ENCODE measurements at places on chromosomes 1 and 21. TPM values are rescaled to one million over a fixed set of nuclear protein-coding genes. Genes with fewer than 3 reads are reported as not detected.

Gene APCS
- total RNA-seq, result not detected

GRCh38 chr1:232468249-232468648 is 161.7 kb downstream of the SIPA1L2 start:
- DNase-seq, result no peak

- no peak for DNase-seq
These were observed 15.6 kb upstream of the PLEKHG5 start for GRCh38 chr1:6507037-6507428.

- DNase-seq, result peak; percentile 42
These were observed 36.3 kb upstream of the S1PR1 start for GRCh38 chr1:101200513-101200912.

- peak; percentile 71 for DNase-seq
These were observed 21.3 kb downstream of the CCDC30 start for GRCh38 chr1:42484382-42484781.

GRCh38 chr1:227317523-227318015 is 723 bp downstream of the CDC42BPA start:
- peak; percentile 92 for DNase-seq

DNA sequence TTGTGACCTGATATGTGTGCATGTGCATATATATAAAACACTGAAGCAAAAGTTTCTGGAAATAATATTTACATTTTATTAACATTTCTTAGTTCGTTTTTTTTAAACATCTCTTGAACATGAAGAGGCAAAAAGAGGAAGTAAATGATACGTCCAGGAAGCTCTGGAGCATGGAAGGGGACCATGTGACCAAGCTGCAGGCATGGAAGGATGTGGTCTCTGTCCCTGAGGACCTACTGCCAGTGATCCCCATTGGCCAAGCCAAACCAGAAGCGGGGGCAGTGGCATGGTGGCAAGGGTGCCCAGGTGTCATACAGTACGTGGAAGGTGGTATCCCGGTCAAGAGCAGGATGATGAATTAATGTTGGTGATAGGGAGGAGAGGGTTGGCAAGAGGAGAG is 268.3 kb upstream of the PROX1 start:
- no peak for DNase-seq

DNA sequence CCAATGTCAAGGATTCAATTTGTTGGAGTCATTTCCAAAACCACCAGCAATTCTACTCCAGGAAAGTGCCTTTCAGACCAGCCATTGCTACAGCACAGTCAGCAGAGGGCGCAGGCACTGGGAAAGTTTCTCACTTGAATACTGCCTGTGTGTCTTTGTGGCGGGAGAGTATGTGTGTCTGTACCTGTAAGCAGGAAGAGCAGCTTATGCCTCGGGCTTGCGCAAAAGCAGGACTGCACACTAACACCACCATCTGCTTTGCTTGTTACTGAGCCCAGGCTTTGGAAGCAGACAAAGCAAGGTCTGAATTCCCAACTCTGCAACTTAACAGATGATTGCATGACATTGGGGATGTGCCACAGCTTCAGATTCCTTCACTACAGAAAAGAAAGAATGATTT is 7.0 kb upstream of the CTSE start:
- DNase-seq, result peak; percentile 82

GRCh38 chr1:160626509-160627342 is 20.1 kb downstream of the SLAMF1 start:
- no peak for DNase-seq

Gene S100A3
- total RNA-seq, result 7.6 TPM

DNA sequence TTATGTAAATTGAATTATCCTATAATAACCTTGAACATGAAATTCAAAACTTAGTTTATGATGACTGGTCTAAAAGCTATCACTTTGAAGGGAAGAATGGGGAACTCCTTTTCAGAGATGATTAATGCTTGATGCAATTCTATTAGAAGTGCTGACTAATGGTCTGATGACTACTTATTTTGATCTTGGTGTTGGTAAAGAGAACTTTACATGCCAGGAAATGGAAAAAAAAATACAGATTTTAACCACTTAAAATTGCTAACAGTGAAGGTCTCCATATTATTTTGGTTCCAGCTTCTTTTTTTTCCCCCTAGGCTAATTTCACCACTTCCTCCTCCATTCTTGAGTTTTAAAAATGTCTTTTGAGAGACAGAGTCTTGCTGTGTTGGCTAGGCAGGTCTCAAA is 22.9 kb downstream of the S1PR1 start:
- DNase-seq, result peak; percentile 61

Gene CFAP141
- total RNA-seq, result not detected

DNA sequence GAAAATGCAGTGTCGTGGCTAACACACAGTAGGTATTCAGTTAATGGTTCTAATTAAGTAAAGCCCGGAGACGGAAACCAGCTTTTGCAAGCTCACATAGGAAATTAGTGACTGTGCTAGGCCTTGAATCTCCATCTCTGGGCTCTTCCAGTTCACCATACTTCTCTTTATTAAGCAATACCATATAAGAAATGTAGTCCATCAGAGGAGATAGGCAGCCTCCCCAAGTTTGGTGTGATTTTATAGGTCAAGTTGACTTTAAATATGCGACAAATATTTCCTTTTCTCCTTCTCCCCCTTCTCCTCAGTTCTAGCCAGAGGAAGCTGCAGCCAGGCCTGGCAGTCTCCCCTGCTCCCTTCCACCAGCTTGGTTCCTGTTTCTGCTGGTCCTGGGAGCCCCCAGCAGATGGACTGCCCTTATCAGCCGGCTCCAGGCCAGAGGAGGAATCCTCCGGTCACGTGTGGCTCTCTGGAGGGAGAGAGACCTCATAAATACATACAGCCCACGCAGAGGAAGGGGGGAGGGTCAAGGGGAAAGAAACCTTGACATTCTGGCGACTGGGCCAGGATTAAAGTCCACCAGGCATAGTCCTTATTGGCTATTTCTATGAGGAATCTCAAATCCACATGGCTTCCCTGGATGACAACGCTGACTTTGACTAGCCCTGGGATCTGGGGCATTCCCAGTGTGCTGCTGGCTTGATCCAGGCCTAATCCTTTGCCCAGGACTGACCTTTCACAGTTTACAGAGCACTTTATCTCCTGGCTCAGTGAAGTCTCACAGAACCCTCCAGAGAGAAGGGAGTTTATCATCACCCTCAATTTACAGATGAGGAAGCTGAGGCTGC is 115.1 kb upstream of the JUN start:
- DNase-seq, result peak; percentile 74

DNA sequence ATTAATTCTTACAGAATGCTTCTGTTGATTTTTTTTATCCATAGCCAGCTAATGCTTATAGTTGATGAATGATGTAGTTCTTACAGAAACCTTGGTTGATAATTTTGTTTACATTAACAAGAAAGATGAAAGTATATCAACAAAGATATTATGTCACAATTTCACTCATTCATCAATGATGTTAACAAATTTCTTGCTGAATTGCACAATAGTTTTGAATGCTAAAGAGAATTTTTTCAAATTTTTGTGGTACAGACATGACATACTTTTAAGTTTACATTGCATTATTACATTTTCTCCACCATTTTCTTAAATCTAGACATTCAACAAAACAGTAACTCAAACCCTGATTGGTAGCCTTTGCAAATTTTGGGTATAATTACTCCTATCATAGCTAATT is 236.3 kb downstream of the FOXD2 start:
- no peak for DNase-seq

GRCh38 chr1:219244864-219245263 is 71.2 kb downstream of the LYPLAL1 start:
- DNase-seq, result no peak

- DNase-seq, result peak; percentile 74
These were observed 14.4 kb downstream of the SHISA4 start for GRCh38 chr1:201903135-201903534.

Gene TRAF3IP3
- not detected for total RNA-seq

Gene CELA2B
- total RNA-seq, result not detected

Gene C1QB
- 0.72 TPM for total RNA-seq

DNA sequence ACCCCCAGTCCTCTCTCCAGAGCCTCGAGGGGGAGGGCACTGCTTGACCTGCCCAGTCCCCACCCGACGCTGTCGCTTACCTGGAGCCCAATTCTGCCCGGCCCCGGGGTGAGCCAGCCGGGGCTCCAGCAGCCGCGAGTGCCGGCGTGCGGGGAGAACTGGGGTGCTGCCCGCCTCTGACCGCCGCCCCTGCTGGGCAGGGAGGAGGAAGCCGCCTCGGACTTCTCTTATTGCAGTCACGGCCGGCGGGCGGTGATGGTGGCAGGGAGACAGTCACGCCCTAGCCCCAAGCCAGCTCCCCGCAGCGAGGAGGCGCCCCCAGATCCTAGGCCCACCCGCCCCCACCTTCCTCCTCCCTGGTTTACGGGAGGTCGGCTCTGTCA is at the start of gene FGR:
FGR (minus strand) TSS at position 201 of the 383 bp plus-strand sequence. CDS start 11,269 bp downstream, outside the sequence.
- peak; percentile 42 for DNase-seq

- DNase-seq, result no peak
These were observed 10.0 kb upstream of the RPE65 start for GRCh38 chr1:68459796-68460195.

DNA sequence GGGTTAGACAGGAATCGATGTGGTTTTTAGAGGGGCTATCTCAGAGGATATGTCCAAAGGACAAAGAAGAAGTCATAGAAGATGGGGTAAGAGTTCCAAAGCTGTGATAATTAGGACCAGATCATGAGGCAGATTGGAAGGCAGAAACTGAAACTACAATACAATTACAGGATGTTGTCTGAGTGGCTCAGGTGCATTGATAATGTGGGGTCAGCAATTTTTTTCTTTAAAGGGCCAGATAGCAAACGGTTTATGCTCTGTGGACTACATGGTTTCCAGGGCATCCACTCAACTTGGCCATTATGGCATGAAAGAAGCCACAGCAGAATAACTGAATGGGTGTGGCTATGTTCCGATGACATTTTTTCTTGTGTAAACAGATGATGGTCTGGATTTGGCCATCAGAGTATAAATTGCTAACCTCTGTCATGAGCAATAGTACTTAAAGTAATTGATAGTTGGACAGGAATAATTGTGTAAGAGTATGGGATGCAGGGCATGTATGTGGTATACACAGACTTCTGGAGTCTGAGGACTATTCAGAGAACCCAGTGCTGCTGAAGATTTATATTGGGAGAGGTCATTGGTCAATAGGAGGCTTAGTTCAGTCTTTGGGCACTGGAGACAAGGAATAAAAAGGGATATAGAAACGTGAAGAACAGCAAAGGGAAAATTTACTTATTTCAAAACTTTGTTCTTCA is 198.4 kb upstream of the ADGRL4 start:
- DNase-seq, result no peak

DNA sequence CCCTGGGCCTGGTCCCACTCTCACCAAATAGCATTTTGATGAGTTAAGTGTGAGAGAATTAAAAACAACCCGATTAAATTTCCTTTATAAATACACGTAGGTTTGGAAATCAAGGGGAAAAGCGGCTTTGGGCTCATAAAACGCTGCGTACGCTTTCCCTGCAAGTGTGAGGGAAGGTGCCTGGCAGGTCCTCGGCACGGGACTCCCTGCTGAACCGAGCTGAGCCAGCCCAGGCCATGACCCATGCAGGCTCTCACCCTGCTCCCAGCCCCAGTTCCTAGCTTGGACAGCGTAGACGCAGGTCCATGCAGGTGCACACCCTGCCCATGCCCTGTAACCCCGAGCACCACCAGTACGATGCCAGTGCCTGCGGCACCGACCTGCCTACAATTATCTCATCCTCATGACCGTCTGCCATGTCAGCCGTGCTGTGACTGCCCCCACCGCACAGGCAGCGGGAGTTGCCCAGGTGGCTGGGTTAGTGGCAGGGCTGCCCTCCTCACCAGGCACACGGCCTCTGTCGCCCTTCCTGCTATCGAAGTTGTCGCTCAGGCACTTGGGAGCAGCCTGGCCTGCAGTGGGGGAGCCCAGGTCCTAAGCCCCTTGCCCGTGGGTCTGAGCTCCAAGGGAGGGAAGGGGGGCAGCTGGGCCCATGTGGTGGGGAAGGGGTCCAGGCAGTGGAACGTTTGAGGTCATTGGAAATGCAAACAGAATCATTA is 41.0 kb upstream of the ACTRT2 start:
- DNase-seq, result peak; percentile 68

Gene S100A5
- total RNA-seq, result not detected

Gene TDRD5
- not detected for total RNA-seq

DNA sequence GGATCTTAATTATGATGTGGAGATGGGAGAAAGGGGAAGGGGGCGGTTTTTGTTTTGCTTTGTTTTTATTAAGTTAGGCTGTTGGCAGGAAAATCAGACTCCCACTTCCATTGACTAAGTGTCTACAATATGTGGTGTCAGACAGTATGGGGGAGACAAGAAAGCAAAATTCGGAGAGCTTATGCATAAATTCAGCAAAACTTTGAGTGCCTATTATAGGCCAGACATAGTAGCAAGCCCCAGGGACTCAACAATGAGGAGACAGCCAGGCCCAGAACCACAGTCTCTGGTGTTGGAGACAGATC is 835 bp upstream of the TSPAN2 start:
- peak; percentile 90 for DNase-seq

DNA sequence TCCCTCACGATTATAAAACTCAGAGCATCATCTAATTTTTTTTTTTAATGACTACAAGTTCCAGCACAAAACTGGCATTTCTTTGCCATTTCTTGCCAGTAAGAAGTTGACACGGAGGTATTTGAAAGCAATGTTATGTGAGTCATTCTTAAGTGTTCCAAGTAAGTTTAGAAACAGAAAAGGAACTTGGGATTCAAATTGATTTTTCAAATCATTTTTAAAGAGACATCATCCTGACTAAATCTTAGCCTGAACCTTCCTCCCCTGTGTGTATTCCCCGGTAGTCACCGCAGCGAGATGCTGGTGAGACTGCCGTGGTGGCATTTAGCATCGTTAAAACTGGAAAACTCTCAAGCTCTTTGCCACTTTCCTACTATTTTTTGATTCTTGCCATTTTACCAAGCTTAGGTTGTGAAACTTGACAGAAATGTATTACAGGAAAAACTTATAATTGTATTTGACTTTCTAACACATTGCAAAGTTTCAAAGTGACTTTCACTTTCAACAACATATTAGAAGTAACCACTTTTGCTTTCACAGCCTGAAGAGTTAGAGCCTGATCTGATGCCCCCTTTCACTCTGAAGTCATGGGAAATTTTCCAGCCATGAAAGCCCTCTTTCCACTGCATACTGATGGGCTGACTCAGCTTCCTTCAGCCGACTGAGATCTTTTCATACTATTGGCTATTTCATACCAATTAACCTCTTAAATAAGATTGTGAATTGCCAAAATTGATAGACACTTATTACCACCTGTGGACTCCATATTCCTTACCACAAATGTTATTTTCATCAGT is 61.4 kb downstream of the OLFML2B start:
- peak; percentile 93 for DNase-seq

DNA sequence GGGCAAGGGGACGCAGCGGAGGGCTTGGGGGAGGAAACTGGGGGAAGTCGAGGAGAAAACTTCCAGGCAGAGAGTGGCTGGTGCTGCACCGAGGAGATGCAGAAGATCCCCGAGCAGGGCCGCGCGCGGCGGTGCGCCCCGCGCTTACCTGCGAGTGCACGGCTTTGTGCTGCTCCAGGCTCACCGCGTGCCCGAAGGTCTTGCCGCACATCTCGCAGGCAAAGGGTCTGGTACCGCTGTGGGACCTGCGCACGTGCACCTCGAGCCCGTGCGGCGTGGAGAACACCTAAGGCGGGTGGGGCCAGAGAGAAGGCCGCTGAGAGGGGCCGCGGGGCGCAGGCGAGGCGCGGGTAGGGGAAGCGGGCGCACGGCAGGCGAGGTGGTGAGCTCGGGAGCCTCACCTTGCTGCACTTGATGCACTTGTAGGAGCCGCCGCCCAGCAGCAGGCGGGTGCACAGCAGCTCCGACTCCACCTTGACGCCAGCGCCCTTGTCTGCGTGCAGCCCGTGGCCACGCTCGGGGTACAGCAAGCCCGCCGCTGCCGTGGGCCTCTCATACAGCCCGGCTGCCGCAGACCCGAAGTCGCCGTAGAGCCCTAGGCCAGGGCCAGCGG is 6.4 kb downstream of the GFI1 start:
- no peak for DNase-seq

GRCh38 chr1:185996211-185996610 is 262.0 kb downstream of the HMCN1 start:
- peak; percentile 38 for DNase-seq
